Stimulated activated CD4-positive, alpha-beta T cell treated with anti-CD3 and anti-CD28 coated beads, Interleukin-4, amount 100 ng/mL, for 4 hours (primary cell): ENCODE measurements at places on chromosomes 2 and 18.

DNA sequence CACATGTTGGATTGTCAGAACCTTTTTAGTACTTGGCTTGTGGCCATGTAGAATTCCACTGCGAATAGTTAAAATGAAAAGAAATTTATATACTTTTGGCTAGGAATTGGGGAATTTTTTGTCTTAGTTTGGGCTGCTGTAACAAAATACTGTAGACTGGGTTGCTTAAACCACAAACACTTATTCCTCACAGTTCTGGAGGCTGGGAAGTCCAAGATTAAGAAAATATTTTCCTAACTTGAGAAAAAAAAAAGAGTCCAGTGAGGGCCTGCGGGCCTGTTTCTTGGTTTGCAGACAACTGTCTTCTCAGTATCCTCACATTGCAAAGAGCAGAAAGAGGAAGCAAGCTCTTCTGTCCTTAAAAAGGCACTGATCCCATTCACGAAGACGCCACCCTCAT, 81.9 kb downstream of the CD226 start:
- DNase-seq: no peak

GRCh38 chr2:73582364-73582763, 59.9 kb downstream of the NAT8 start:
- no peak for DNase-seq

- no peak for DNase-seq
Measured at GRCh38 chr2:188345426-188345825, 53.8 kb downstream of the GULP1 start.

DNA sequence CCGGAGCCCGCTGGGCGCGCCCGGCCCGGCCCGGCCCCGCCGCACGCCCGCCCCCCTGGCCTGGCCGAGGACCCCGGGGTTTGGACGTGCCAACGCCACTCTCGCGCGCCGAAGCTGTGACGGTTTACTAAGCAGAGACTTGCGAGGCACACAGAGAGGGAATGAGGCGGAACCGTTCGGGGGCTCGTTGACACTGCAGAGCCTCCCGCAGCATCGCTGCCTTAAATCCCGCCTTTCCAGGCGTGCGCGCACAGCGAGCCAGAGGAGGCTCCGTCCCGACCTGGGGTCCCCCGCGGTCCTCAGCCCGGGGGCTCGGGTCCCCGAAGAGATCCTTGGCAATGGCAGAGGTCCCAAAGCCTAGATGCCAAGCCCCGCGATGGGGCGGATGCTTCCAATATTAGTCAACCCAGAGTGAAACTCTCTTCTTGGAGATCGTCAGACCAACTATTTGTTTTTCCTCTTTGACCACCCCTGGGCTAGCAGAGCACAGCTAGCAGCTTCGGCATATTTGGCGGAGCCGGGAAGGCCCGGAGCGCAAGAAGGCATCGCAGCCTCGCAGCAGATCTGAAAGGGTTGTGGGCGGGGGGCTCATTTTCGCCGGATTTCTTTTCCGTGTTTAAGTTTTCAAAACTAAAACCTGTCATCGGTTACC, at the start of gene ZNF385B:
Gene ZNF385B (minus strand): TSS at position 197 of the 652 bp plus-strand sequence.
- DNase-seq: no peak

- no peak for DNase-seq
Measured at GRCh38 chr2:140311905-140312304, 1531.7 kb upstream of the NXPH2 start.

- DNase-seq: no peak
Measured at GRCh38 chr2:96591054-96591453, 47.1 kb downstream of the KANSL3 start.

DNA sequence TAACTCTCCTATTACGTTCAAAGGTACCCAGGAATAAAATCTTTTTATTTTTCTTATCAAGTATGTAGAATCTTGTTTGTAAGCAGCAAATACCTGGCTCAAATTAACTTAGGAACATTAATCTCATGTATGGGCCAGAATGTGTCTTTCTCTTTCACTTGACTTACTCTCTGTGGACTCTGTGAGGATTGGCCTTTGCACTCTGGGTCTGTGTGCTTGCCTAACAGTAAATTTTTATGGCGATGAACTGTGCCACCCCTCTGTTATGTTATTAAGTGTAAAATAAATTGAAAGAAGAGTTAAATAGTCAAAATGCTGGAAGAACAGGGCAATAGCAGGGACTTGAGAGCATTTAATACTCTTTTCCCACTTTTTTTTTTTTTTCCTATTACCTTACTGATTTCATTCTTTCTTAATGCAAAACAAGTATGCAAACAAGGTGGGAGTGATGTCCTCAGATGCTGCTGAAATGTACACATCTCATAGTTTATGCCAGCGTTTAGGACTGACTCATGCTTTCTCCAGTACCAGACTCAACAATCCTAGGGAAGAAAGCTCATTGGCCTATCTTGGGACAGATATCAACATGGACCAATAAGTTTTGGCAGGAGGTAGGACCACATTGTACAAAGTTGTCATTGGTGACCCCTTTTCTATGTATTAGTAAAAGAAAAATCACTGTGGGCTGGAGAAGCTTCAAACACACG, 25.5 kb downstream of the LYPD6 start:
- no peak for DNase-seq

DNA sequence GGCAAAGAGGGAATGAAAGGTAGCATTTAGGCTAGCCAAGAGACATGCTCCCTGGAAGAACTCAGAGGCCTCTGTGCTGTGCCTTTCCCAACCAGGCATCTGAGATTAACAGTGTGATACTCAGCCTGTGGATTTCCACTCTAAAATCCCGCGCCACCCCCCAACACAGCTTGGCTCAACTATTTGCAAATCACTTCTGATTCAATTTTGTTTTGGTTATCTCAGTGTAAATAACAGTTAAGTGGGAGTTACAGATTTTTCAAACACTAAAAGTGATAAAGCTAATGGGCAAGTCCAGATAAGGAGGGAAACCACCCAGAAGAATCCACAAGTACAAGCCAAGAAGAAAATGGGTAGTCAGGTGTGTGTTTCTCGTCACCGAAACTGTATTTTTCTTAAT, 1.4 kb upstream of the NRP2 start:
- no peak for DNase-seq

DNA sequence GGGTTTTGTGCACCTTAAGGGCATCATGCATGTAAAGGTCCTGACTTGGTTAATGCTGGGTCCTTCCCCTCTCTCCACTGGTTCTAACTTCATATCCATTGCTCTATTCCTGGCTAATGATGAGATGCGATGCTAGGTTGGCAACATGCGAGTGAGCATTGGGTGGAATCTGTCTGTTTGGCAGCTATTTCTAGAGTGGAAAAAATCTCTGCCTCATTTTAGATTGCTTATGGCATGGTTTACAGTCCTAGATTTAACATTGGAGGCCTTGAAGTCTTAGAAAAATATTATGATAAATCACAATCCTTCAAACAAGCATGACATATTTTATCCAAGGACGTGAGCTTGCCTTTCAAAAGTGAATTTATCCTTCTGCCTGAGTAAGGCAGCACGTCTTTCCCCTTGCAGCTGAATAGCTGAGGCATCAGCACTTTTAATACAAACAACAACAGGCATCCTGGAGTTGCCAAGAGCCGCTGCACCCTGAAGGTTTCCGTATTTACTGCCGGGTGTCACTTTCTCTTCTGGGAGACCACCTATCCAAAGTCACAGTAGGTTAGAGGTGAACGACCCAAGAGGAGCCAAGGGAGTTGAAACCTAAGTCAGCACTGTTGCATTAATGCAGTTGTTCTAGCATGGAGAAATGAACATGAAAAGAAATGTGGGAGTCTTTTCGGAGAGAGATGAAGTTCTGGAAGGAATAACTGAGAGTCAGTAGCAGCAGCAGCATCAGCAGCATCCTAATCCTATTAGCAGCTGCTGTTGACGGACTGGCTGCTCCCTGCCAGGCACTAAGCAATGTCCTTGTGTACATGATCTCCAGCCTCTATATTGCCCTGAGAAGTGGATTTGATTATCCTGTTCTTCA, 78.4 kb downstream of the MAPK4 start:
- no peak for DNase-seq

DNA sequence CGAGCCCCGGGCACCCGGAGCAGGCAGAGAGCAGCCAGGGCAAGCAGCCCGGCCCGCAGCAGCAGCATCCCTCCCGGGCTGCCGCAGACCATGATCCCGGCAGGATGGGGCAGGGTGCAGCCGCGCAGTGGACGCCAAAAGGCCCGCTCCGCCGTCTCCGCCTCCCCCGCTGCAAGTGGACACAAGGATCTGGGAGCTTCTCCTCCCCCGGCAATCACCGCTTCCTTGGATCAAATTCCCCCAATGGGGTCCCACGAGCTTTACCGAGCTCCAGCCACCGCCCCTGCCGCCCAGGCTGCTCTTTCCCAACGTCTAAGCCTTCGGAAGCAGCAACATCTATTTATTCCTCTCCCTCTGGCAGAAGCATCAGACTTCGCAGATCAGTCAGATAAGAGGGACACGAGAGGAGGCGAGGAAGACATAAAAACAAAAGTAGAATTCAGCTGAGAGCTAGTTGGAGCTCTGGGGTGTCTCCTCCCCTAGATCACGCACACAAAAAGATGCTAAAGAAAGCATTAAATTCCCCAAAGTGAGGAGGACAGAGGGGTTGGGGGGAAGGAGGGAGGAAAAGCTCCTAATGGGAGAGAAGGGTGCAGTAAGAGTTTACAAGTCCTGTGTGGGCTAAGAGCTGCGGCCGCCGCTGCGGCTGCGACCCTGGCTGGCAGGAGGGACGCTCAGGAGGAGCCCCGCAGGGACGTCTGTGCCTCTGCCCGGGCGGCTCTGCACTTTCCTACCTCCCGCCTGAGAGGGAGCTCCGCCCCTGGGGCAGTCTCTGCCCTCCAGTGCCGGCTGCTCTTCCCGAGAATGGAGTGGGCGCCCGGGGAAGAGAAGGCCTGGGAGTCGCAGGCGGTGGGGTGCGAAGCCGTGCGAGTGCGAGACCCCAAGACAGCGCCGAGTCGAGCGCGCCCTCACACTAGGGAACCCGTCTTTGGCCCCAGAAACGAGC, at the start of gene FRZB:
Gene FRZB (minus strand): TSS at position 177 of the 946 bp plus-strand sequence. CDS start 85 bp downstream, at position 92.
- DNase-seq: no peak
